ENCODE measurements at places on chromosomes 5 and 9. TPM values are rescaled to one million over a fixed set of nuclear protein-coding genes. Genes with fewer than 3 reads are reported as not detected.

GRCh38 chr9:122307925-122308324 lies 43.2 kb downstream of the MRRF start:
- H3K4me3 ChIP-seq, result no peak overlapping the region
- DNase-seq, result no peak
- H3K27me3 ChIP-seq, result no peaks in the 10 kb centered on the region

- H3K4me3 ChIP-seq, result no peak overlapping the region
- no peaks in the 10 kb centered on the region for H3K4me1 ChIP-seq
- no peak for DNase-seq
Measured at GRCh38 chr5:80905405-80905804, 54.8 kb upstream of the RASGRF2 start.

GRCh38 chr5:30808996-30809395 lies 384.5 kb upstream of the CDH6 start:
- no peak for DNase-seq
- no peaks in the 10 kb centered on the region for H3K4me1 ChIP-seq
- no peak overlapping the region for H3K27ac ChIP-seq
- H3K4me3 ChIP-seq, result no peak overlapping the region
- no peaks in the 10 kb centered on the region for H3K27me3 ChIP-seq
- H3K36me3 ChIP-seq, result no peaks in the 10 kb centered on the region

DNA sequence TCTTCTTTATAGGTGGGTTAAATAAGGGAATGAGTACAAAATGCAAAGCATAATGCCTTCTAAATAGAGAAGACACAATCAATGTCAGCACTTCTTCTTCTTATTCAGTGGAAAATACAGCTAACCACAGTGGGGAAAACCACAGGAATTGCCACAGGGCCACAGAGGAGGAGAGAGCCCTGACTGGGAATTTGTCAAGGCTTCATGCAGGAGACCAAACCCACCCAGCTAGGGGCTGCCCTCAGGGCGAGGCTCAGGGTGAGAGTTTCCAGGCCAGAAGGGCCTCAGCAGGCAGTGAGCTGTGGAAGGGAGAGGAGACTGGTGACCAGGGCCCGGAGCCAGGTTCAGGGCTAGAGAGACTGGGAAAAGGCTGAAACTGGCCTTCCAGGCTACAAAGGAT lies 279.1 kb downstream of the MSX2 start:
- H3K4me3 ChIP-seq, result no peak overlapping the region
- no peaks in the 10 kb centered on the region for H3K36me3 ChIP-seq
- H3K4me1 ChIP-seq, result no peaks in the 10 kb centered on the region

DNA sequence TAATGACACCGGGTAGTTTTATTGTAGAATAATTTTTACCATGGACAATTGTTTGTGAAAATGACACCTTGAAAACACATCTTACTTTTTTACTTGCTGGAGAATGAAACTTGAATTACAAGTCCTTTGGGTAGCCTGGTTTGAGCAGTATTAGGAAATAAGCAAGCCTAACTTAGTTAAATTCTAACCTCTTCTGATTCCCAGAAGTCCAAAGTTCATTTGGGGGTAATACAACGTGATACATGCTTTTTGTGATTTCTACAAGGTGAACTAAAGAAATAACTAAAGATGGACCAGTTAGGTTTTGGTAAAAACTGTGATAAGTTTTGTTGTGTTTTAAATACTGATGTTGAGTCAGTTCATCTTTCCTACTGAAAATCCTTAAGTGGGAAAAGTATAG lies 135.4 kb upstream of the DMRT1 start:
- DNase-seq, result no peak
- H3K27ac ChIP-seq, result no peak overlapping the region
- H3K27me3 ChIP-seq, result peaks cover 42% of the 10 kb centered on the region

GRCh38 chr5:181043285-181044092 lies 3.4 kb downstream of the BTNL9 start:
- H3K36me3 ChIP-seq, result no peaks in the 10 kb centered on the region
- H3K4me3 ChIP-seq, result no peak overlapping the region
- peaks cover 21% of the 10 kb centered on the region for H3K27me3 ChIP-seq
- H3K27ac ChIP-seq, result no peak overlapping the region

DNA sequence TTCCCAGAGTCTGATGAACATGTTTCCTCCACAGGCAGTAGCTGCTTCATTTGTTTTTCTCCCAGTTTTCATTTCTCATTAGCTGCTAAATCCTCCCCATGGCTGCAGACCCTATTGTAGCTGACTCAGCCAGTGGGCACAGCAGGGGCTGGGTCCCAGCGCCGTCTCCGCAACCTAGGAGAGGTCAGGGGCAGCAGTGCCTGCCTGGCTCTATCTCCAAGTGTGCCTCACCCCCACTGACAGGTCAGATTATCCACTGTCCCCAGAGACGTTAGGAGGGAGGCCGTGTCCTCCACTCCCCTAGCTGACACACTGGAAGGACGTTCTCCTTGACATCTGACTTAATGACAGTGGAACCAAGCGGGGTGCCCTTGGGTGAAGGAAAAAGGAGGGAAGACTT lies 31.1 kb downstream of the KCNIP1 start:
- no peaks in the 10 kb centered on the region for H3K4me1 ChIP-seq
- H3K27me3 ChIP-seq, result peaks cover 12% of the 10 kb centered on the region
- H3K4me3 ChIP-seq, result no peak overlapping the region
- no peaks in the 10 kb centered on the region for H3K36me3 ChIP-seq
- no peak for DNase-seq

GRCh38 chr9:33818167-33818846 lies 1.3 kb downstream of the UBE2R2 start:
- no peaks in the 10 kb centered on the region for H3K27me3 ChIP-seq
- peaks cover 51% of the 10 kb centered on the region for H3K4me1 ChIP-seq
- peaks cover 11% of the 10 kb centered on the region for H3K36me3 ChIP-seq
- DNase-seq, result peak; percentile 14

GRCh38 chr9:103942651-103943050 lies 151.5 kb upstream of the SMC2 start:
- no peak overlapping the region for H3K4me3 ChIP-seq
- H3K27ac ChIP-seq, result no peak overlapping the region
- H3K4me1 ChIP-seq, result no peaks in the 10 kb centered on the region
- no peak for DNase-seq

DNA sequence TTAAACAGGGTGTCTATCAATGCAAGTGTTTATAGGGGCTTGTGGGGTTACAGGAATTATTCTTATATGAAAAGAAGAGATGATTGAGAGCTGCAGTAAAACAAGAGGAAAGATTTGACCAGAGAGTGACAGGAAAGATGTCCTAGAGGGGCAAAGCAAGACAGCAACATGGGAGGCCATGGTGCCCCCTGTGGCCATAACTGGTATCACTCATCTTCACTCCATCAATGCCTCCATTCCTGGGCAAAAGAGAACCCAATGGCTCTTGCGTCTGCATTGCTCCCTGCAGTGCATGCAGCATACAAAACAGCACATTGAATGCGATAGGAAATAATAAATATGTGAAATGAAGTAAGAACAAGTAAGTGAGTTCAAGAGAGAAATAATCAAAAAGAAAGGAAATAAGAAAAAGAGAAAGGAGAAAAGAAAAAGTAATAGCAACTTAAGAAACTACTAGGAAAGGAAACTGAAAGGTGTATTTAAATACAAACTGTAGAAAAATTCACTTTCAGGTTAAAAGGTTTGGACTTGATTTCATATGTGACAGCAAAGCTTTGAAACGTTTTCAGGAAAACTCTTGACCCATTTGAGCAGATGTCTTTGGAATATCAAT lies 206.6 kb downstream of the SEMA5A start:
- no peak for DNase-seq
- H3K36me3 ChIP-seq, result no peaks in the 10 kb centered on the region
- H3K4me1 ChIP-seq, result no peaks in the 10 kb centered on the region
- no peak overlapping the region for H3K27ac ChIP-seq
- no peaks in the 10 kb centered on the region for H3K27me3 ChIP-seq

DNA sequence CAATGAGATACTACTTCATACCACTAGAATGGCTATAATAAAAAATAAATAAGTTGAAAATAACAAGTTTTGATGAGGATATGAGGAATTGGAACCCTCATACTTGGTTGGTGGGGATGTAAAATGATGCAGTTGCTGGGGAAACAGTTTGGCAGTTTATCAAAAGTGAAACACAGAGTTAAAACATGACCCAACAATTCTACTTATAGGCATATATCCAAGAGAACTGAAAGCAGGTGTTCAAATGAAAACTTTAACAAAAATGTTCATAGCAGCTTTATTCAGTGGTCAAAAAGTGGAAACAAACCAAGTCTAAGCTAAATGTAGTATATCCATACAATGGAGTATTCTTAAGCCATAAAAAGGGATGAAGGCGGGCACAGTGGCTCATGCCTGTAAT lies 13.1 kb upstream of the LHFPL2 start:
- H3K4me1 ChIP-seq, result no peaks in the 10 kb centered on the region
- H3K36me3 ChIP-seq, result no peaks in the 10 kb centered on the region
- DNase-seq, result no peak
- no peak overlapping the region for H3K4me3 ChIP-seq

DNA sequence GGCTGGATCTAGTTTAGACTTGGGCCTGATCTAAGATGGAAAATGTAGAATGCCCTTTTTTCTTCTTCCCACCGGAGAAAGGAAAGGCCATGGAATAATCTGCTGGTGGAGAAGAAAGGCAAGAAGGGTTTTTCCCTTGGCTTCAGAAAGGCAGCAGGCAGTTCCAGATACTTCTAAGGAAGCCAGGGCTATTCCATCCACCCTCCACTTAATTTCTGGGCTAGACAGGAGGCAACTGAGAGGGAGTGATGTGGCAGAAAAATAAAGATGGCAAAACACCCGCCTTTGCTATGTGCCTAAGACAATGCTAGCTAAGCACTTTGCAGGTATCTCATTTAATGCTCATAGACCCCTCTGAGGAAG lies 9.9 kb downstream of the MYOZ3 start:
- H3K27ac ChIP-seq, result no peak overlapping the region
- no peak for DNase-seq
- peak overlapping the region; percentile 28 for H3K4me3 ChIP-seq
- H3K36me3 ChIP-seq, result no peaks in the 10 kb centered on the region
- peaks cover 8% of the 10 kb centered on the region for H3K4me1 ChIP-seq

DNA sequence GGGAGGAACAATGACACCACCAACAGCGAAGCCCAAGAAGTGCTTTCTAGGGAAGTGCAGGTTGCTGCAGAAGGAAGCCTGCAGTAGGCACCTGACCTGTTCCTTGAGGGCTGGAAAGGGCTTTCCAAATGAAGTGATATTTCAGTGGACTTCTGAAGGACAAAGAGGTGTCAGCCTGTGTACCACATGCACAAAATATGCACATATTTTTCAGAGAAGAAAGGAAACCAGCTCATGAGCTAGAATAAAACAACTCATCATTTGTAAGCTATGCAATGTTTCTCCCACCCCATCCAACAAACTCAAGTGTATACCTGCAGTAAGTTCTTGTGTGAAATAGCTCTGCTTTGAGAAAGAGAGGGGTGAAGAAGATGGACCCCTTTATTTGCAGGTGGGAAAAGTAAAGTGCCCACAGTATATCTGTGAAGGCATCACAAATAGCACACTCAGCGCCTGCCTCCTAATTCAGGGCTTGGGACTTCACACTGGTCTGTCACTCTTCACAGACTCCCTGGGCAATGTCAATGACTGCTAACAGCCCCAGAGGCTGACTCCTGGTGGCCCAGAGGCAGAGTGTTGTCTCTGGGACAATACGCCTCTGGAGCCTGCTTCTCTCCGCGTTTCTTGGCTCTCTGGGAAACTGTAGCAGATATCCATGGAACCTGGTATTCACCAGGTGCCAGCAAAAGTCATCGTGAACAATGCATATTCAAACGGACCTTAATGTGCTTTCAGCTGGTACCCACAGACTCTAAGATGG lies 198.1 kb upstream of the EFNA5 start:
- no peaks in the 10 kb centered on the region for H3K4me1 ChIP-seq
- no peaks in the 10 kb centered on the region for H3K27me3 ChIP-seq
- DNase-seq, result no peak
- no peaks in the 10 kb centered on the region for H3K36me3 ChIP-seq

- no peaks in the 10 kb centered on the region for H3K36me3 ChIP-seq
- H3K27ac ChIP-seq, result no peak overlapping the region
- no peak overlapping the region for H3K4me3 ChIP-seq
- H3K4me1 ChIP-seq, result no peaks in the 10 kb centered on the region
- peaks cover 6% of the 10 kb centered on the region for H3K27me3 ChIP-seq
- no peak for DNase-seq
Measured at GRCh38 chr5:137828180-137828579, 39.5 kb upstream of the MYOT start.

DNA sequence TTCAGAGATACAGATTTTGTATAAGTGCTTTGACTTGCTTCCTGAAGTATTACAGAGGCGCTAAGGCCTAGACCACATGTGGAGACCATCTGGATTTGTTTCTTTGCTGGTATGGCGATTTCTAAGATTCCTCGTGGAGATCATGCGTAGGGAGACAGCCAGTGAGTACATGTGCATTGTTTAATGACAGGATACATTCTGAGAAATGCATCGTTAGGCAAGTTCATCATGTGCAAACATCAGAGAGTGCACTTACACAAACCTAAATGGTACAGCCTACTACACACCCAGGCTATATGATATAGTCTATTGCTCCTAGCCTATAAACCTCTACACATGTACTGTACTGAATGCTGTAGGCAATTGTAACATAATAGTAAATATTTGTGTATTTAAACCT lies 16.5 kb upstream of the CEP120 start:
- H3K27ac ChIP-seq, result no peak overlapping the region
- no peaks in the 10 kb centered on the region for H3K27me3 ChIP-seq
- H3K4me1 ChIP-seq, result peaks cover 24% of the 10 kb centered on the region
- H3K36me3 ChIP-seq, result no peaks in the 10 kb centered on the region

- H3K4me1 ChIP-seq, result no peaks in the 10 kb centered on the region
- no peak overlapping the region for H3K27ac ChIP-seq
- H3K27me3 ChIP-seq, result peaks cover 4% of the 10 kb centered on the region
- DNase-seq, result peak; percentile 29
Measured at GRCh38 chr9:107422189-107423185, 67.1 kb downstream of the KLF4 start.

DNA sequence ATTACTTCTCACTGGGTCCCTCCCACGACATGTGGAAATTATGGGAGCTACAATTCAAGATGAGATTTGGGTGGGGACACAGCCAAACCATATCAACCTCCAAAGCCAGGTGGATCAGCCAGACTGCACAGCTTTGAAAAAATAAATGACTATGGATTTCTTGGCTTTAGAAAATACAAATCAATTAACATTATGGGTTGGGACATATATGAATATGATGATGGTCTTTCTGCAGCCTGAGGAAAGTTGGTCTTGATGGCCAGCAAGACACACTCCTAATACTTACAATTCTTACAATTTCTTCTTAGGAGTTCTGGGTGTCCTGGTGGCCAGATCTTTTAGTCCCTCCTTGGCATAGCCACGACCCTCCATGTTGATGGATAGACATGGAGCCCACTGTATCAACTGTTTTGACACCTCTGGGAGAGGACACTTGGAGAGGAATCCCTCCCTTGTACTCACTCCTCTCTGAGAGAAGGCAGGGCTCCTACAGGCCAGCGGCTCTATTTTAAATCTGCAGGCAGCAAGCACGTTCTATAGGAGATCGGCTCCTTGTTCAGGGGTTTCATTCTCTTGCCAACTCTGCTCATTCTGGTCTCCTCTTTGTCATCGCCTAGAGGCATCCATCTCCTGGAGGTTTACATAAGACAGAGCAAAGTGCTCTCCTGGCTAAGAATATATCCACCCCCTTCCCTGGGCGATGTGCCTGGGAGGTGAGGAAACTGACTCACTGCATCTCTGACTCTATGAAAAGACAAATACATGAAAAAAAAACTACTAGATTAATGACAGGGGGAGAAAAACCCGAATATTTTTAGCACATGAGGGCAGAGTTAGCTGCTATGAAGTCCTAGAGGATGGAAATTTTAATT lies 145.9 kb downstream of the CARTPT start:
- DNase-seq, result no peak
- H3K36me3 ChIP-seq, result no peaks in the 10 kb centered on the region

The IFNB1 gene
- total RNA-seq, result not detected

The SPARC gene
- total RNA-seq, result 1.1 TPM

The INSYN2B gene
- total RNA-seq, result not detected

The TNC gene
- not detected for total RNA-seq

The PCDHB10 gene
- not detected for total RNA-seq

The CD14 gene
- 0.21 TPM for total RNA-seq

The EMB gene
- total RNA-seq, result 143 TPM

All from activated CD4-positive, alpha-beta T cell treated with anti-CD3 and anti-CD28 coated beads, Interleukin-2, amount 10 ng/mL, durations not matched to agents 7 days and 5 days (primary cell).